HFFc6 (cell line): ENCODE measurements at places on chromosomes 3 and 15. TPM values are rescaled to one million over a fixed set of nuclear protein-coding genes. Genes with fewer than 3 reads are reported as not detected.

LRRC28 gene
- total RNA-seq: 11.1 to 14.7 TPM (median 12.7 TPM) in 3 replicates

TP63 gene
- not detected in 3 replicates for total RNA-seq

GPR171 gene
- not detected in 3 replicates for total RNA-seq

TEX9 gene
- 0.66 to 1.4 TPM (median 1.1 TPM) in 3 replicates for total RNA-seq

POC1A gene
- total RNA-seq: 13.1 to 20.8 TPM (median 19.9 TPM) in 3 replicates

B4GALT4 gene
- 53.2 and 57.0 TPM in 2 replicates for total RNA-seq

EPHA6 gene
- not detected in 2 replicates for total RNA-seq
